Activated B cell treated with CpG ODN at 0.5 μM for 24 hours (primary cell): ENCODE measurements at places on chromosomes 5 and 9.

- DNase-seq: no peak
Measured at GRCh38 chr5:75130818-75131349, 78.5 kb upstream of the GCNT4 start.

GRCh38 chr9:128369024-128369706 is 2.0 kb upstream of the URM1 start:
- DNase-seq: no peak

GRCh38 chr9:100020121-100020795 is 78.5 kb downstream of the ERP44 start:
- no peak for DNase-seq

DNA sequence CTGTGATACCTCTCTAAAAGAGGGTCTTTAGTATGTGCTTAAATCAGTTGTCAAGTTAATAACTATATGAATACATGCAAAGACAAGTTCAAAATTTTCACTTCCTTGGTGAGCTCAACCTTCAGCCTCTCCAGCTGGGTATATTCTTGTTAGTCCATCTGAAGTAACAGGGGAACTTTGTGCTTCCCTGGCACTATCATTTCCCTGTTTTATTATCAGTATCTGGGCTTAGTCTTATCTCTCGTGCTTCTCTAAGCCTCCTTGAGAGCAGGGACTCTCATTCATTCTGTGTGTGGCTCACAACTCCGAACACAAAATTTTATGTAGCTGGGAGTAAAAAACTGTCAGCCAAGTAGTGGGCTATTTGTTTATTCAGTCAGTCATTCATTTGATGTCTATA is 175.9 kb upstream of the MAP3K1 start:
- no peak for DNase-seq

DNA sequence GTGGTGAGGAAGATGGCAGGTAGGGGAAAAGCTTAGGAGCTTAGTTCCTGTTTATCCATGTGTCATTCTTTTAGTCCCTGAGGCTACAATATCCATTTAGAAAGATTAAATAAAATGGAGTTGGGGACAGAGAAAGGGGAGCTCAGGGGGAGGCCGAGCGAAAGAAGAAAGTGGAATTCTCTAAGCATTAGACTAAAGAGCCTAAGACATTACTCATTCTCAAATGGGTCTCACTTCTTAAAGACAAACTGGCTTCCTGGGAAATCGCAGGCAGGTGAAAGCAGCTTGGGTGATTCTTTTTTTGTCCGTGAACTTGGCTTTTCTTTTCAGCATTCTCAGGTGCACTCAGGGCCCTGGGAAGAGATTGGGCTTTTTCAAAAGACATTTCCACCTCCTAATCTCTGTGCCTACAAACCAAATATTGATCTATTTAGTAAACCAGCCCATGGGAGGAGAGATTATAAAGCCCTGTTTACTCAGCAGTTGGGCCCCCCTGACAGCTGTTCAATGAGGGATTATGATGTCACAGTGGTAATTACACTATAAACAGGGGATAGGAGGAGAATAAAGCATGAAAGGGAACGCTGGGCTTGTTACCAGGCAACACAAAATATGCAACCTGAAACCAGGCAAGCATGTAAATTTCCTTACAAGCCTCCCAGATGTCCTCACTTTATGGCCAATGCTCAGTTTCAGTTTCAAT is 584.0 kb downstream of the ACTL7B start:
- DNase-seq: no peak

- DNase-seq: no peak
Measured at GRCh38 chr5:8913522-8913921, 632.4 kb downstream of the SEMA5A start.
